Hypothalamus (tissue), 51 donors: ENCODE measurements at places on chromosomes 16 and 17.

DNA sequence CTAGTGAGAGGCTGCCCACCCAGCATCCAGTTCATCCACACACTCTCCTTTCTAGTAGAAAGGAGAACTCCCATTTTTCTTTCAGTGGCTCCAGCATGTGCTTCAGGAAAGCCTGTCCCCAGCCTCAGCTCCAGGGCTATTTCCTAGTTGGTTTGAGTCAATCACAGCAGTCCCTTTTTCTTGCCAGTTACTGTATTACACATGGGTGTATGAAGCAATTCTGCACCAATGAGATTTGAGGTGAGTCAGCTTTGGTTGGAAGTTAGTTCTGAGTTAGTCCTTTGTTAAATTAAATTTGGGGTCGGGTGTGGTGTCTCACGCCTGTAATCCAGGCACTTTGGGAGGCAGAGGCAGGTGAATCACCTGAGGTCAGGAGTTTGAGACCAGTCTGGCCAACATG, 24.8 kb downstream of the RAD51D start:
- no peak for DNase-seq

DNA sequence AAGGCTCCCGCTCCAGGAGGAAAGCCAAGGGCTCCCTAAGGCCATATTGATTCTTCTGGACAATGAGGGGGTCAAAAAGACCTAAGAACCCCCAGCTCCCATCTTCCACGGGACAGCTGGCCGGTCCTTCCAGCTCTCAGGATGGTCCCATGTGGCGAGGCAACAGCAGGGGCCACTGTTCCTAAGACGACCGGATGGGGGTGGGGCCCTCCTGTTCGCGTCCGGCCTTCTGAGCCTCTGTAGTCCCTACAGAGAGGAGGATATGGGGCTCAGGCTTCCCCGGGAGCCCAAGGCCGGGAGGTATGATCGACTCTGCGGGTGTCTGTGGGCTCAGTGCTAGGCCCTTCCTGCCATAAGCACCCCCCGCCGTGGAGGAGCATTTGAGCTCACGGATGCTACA, 6.0 kb upstream of the DCXR start:
- DNase-seq: no peak

- DNase-seq: no peak
Measured at GRCh38 chr16:61897657-61898056, 138.6 kb downstream of the CDH8 start.

DNA sequence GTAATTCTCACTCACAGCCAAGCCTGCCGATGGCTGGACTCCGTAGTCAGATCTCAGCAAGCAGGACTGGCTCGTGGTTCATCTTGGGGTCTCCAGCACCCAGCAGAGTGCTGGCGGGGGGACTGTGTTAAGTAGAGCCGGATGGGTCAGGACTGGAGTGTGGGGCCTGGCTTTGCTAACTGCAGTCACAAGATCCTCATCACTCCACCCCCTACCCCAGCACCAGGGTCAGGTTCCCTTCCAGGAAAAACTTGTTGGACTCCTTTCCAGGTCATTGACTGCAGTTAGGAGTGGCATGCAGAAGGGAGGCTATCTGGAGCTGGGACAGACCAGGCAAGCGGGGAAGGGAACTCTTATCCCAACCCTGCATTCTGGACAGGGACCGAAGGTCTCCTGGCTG, 6.0 kb downstream of the CIITA start:
- DNase-seq: no peak

DNA sequence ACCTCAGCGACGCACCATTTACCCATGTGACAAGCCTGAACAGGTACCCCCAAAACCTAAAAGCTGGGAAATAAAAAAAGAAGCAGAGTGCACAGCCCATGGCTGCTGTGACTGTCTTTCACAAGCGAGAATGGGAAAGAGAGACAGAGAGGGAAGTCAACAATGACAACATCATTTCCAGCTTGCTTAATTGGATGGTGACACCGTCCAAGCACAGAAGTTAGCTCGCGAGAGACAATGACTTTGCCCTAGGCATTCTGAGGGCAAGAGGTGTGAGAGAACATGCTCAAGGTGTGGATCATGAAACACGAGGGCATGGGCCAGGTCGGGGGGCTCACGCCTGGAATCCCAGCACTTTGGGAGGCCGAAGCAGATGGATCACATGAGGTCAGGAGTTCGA, 19.3 kb upstream of the NSMCE1 start:
- DNase-seq: no peak

GRCh38 chr17:83137523-83137922, 58.1 kb downstream of the METRNL start:
- DNase-seq: no peak

DNA sequence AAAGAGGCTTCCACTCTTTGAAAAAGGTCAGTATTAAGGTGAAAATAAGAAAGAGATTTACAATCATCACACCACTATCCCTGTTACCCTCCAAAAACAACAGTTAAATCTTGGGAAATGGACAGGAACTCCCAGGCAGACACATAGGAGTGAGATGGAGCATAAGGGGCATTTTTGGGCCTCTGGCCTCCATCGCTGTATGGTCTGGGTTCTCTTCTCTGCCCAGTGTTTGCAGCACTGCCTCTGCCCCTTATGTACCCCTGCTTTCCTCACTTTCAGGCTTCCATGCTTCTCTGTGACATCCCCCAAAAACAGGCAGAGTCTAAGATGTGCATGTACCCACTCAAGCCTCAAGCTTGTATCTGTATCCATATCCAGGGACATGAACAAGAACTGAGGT, 630 bp upstream of the HOXB2 start:
- DNase-seq: no peak

- no peak for DNase-seq
Measured at GRCh38 chr17:36001862-36002603, 680 bp upstream of the CCL15 start.

GRCh38 chr16:1545044-1546040, 11.9 kb downstream of the TMEM204 start:
- no peak for DNase-seq

DNA sequence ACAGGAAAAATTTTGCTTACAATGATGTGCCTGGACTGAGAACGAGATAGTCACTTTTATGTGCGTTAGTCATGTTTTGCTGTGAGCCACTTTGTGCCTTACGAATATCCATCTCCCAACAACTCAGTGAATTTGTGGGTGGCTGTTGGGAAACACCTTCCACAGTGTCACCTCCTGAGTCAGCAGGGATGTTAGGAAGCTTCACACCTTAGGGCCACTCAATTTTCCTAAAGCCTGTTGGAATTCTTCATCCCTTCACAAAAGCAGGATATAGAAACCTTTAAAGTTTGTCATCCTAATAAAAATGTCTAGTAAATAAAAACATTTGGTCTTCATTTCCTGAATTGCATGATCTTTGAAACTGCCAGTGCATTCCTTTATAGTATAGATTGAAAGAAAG, 4.3 kb upstream of the KRTAP3-1 start:
- no peak for DNase-seq

DNA sequence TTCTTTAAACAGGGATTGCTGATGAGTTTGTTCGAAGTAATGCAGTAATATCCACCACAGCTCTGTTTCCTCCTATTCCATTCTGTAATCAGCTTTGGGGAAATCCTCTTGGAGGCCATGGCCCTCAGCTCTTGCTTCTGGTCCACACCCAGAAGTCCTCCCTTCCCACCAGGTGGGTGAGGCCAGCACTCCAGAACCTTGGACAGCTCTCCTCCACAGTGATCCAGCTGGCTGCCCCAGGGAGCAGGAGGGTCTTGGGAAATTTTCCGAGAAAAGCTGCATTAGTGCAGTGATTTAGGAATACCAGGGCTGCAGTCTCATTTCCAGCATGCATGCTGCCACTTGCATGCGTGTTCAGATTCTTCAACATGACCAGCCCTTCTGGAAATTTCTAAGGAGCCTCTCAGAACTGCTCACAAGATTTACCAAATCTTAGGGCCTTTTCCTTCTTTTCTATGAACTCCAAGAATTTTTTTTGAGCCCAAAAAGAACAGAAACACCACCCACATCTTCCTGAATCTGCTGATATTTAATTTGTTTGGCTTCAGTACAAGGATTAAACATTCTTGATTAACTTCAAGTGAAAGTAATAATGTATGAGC, 4.2 kb downstream of the SMPD3 start:
- DNase-seq: no peak

- DNase-seq: no peak
Measured at GRCh38 chr16:10261077-10261476, 78.8 kb upstream of the GRIN2A start.

DNA sequence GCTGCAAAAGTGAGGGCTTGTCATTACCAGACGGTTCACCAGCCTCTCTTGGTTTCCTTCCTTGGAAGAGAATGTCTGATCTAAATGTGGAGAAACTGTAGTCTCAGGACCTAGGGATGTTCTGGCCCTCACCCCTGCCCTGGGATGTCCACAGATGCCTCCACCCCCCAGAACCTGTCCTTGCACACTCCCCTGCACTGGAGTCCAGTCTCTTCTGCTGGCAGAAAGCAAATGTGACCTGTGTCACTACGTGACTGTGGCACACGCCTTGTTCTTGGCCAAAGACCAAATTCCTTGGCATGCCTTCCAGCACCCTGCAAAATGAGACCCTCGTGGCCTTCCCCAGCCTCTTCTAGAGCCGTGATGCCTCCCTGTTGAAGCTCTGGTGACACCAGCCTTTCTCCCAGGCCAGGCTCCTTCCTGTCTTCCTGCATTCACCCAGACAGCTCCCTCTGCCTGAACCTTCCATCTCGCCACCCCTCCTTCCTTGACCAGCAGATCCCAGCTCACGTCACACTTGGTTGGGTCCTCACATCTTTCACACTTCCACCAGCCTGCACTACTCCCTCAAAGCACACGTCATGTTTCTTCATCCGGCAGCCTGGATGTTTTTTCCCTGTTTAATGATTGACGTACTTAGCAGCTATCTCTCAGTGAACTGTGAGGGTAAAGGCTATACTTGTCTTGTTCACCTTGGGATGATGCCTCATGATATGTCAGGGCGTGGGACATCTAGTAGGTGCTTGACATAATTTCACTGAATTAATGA, 4.3 kb downstream of the ZNF768 start:
- no peak for DNase-seq

DNA sequence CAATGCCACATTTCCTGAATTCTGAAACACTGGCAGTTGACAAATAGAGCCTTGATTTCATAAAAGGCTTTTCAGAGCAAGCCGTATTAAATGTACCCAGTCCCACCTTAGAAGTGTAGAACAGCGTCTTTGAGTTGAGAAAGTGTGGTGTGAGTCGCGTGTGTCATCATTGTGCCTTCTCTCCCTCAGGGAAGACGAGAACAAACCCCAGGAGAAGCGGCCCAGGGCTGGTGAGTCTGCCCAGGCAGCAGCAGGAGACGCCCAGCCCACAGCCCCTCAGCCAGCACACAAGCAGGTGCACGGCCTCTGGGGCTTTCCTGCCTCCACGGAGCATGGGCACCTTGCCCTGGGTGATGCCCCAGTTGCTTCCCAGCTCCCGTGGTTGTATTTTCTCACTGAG, 34.0 kb downstream of the CIBAR2 start:
- DNase-seq: no peak

DNA sequence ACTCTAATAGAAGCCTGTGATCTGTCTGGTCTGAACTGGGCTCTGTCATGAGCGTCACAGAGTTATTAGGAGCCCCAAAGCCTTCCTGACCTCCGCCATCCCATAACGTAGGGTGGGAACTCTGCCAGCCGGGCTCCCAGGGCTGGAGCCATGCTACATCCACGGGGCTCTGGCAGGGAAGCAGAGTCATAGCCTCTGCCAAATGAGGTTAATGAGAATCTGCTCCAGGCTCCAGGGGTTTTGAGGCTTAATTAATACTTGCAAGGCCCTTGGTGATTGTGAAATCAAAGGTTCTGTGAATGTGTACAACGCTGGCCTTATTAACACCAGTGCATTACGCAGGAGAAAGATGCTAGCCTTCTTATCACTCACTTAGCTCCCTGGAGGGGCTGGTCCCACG, 42.4 kb upstream of the ZFP90 start:
- DNase-seq: no peak

DNA sequence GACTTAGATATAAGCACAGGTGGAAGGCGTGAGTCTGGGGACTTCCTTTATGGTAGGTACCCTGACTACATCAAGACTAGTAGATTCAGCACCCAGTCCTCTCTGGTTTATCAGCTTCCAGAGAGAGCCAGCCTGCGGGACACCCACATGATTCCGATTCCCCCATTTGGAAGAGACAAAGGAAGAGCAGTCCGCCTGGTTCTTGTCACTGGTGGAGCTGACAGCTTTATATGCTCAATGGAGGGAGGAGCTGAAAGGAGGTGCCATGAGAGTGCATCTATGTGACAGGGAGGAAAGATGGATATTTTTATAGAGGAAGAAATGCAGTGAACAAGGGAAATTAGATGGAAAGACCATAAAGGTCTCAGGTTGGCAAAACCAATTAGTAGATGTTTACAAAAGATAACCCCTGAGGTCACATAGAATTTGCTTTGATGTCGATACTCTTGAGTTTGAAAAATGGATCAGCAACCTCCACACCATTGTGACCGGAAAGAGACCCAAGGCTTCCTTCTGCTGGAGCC, 437.7 kb downstream of the PMP22 start:
- no peak for DNase-seq

DNA sequence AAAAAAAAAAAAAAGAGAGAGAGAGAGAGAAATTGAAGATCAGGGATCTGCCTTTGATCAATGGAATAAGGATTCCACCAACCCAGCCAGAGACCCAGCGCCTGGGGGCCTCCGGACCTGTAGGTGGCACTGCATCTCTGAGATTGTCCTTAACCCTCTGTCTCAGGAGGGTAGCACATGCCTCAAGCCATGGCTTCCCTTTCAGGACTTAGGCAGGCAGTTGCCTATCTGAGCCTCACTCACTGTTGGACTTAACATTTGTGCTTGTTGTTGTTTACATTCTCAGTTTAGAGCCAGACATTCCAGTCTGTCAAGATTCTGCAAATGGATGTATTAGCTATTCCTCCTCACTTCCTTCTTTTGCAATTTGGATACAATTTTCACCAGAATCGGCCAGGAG, 5.1 kb upstream of the SCNN1B start:
- DNase-seq: no peak

DNA sequence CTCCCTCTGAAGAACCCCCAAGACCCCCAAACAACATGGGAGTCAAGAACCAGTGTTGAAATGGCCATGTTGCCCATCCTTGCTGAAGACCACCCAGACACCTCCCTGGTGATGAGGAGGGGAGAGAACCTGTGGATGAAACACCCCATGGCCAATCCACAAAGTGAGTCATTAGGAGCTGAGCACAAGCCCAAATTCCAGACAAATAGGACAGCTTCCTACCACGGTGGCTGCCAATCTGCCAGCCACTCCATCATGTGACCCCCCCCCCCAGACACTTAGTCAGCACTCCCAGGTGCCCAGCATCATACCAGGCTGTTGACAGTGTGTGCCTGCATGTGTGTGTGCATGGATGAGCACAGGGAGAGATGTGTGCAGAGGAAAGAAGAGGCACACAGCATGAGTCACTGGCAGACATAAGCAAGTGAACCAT, 26.4 kb upstream of the RPL38 start:
- DNase-seq: no peak

DNA sequence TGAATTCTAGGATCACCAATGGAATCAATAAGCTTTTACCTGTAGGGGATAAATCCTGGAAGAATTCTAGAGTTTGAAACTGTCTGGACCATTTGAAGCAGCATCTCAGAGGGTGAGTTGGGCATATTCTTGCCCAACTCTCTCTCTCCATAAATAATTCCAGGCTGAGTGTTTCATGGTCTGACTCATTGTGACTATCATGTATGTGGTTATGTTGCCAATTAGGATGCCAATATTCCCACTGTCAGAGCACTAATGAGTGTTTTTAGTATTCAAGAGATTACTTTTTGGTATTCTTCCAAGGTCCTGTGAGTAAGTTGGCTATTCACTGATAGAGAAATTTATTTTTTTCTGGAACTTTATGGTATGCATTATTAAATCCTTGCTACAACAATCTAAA, 456.9 kb downstream of the TOX3 start:
- no peak for DNase-seq

GRCh38 chr16:85992359-85992758, 93.4 kb downstream of the IRF8 start:
- DNase-seq: no peak
